NCI-H524 treated with DMSO at 0.1 percent for 48 hours (cell line): ENCODE measurements at places on chromosomes 11 and 22.

- peak; percentile 33 for DNase-seq
Measured at GRCh38 chr11:77127920-77128691, at the start of gene MYO7A. Gene MYO7A (plus strand): TSS chr11:77128246. CDS start chr11:77130635, 2,389 bp downstream.

- DNase-seq: no peak
Measured at GRCh38 chr11:118161786-118162185, 9.2 kb upstream of the SCN4B start.

GRCh38 chr11:122690801-122691548, 35.5 kb downstream of the UBASH3B start:
- DNase-seq: no peak

GRCh38 chr22:32824531-32825312, 23.2 kb downstream of the TIMP3 start:
- no peak for DNase-seq

DNA sequence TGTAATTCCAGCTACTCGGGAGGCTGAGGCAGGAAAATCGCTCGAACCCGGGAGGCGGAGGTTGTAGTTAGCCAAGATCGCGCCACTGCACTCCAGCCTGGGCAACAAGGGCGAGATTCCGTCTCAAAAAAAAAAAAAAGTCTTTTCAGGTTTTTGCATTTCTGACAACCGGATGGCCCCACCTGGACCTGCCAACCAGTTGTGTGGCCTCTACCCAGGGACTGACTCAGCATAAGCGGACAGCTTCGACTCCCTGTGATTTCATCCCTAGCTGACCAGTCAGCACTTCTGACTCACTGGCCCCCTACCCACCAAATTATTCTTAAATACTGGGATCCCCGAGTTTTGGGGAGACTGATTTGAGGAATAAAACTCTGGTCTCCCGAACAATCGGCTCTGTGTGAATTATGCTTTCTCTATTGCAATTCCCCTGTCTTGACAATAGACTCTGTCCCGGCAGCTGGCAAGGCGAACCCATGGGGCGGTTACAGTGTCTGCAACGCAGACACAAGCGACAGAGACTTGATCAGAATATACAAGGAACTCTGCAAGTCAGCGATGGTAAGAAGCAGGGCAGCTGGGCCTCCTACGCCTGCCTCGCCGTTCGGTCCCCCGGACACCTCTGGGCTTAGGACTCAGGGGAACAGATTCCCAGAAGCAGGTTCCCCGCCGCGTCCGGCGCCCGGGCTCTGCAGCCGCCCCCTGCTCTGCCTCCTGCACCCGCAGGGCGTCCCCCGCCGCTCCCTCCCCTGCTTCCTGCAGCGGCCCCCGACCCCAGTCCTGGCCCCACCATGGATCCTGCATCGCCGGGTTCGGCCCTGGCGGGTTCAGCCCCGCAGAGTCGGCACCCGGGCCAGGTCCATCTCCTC, 741 bp upstream of the TALDO1 start:
- no peak for DNase-seq

DNA sequence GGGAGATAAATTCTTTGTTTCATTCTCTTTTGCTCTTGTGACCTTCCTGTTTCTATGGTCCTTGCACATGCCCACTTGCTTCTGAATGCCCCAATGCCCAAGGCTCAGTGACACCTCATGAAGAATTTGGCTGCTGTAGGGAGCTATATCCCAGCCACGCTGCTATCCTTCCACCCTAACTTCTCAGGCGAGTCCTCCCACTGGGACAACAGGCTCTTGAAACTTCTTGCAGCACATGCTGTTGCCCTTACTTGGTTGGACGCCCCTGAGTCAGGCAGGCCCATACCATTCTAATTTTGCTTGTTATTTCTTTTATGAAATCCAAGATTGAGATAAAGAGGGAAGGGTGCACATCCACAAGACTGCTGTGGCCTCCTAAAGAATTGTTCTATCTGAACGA, 57.6 kb upstream of the BLID start:
- DNase-seq: no peak

DNA sequence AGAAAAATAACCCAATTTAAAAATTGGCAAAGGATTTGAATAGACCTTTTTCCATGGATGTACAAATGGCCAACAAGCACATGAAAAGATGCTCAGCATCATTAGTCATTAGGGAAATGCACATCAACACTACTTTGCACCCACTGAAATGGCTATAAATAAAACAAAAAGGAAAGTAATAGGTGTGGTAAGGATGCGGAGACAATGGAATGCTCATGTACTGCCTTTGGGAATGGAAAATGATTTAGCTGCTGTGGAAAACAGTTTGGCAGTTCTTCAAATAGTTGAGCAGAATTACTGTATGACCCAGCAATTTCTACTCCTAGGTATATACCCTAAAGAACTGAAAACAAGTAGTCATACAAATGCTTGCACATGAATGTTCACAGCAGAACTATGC, 37.4 kb downstream of the LARGE2 start:
- no peak for DNase-seq

- peak; percentile 13 for DNase-seq
Measured at GRCh38 chr11:110565357-110566336, 135.9 kb downstream of the FDX1 start.

DNA sequence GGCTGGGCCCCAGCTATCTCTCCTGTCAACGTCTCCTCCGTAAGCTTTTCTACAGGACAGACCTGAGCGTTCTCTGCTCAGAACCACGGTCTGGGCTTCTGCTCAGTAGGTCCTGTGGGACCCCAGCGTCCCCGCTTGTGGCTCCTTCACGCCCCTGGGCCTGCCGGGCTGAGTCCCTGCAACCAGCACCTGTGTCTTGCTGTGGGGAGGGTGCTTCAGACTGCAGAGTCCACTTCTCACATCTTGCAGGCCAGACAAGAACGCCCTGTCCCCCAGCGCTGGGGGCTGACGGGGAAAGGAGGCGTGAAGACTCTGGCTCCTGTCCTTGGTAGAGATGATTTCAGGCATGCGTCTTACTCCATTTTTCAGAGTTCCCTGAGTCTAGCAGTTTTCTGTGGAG, 1480.8 kb downstream of the BRD1 start:
- DNase-seq: no peak

DNA sequence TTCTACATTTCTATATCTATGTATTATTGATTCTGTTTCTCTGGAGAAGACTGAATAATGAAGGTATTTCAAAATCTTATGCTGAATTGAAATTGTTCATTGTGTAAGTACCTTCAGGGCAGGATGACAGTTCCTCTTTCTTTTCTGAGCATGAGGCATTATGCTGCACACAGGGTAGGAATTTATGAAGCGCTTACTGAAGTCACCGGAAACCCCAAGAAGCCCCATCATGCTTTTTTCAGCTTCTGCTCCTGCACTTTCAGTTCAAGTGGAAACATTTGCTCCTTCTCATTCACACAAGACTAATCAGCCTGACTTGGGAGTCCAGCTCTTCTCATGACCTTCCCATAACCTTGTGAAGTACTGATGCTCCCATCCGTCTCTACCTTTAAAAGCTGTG, 314.7 kb upstream of the SORL1-AS1 start:
- no peak for DNase-seq

DNA sequence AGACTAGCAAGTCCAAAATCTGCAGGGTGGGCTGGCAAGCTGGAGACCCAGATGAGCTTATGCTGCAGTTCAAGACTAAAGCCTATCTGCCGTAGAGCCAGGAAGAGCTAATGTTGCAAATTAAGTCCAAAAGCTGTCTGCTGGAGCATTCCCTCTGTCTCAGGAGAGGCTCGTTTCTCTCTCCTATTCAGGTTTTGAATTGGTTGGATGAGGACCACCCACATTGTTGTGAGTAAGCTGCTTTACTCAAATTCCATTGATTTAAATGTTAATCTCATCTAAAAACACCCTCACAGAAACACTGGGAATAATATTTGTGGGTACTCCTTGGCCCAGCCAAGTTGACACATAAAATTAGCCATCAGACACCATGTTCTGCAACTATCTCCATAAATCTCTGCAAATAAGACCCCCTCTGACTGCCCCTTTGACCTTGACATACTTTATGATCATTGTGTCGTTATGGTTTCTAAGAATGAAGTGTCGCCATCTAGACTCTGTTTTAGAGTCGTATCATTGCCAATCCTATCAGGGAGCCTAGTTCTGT, 16.8 kb upstream of the CUL5 start:
- DNase-seq: no peak

DNA sequence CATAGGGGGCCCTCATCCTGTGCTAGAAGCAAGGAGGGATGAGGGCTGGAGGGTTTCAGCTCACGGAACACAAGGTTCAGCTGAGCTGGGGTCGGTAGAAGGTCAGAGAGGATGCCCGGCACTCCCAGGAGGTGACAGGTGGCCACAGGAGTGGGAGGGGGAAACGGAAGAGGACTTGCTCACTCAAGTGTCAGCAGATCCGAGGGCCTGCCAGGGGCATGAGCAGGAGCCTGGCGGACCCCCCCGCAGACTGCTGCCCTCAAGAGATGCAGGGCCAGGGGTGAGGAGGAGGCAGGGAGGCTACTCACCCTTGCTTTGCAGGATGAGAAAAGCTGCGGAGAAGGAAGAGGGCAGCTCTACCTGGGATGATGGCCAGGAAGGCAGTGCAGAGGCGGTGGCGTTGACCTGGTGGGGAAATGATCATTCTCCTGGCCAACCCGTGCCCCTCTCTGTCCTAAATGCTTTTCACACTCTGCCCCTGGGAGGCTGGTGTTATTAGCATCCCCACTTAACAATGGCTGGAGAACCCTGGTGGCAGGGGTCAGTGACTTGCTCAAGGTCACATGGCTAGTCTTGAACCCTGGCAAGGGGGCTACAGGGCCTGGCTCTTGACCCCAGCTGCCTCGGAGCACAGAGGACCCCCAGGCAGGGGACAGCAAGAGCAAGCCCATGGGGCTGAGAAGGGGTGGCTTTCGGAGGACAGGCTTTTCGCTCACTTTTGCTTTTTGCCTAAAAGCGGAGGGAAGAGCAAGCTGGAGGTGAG, 30.1 kb upstream of the CSNK1E start:
- DNase-seq: peak; percentile 24

- DNase-seq: no peak
Measured at GRCh38 chr11:69981119-69981784, 96.9 kb upstream of the ANO1 start.

- DNase-seq: no peak
Measured at GRCh38 chr11:108160970-108161566, 39.7 kb downstream of the ACAT1 start.

- DNase-seq: no peak
Measured at GRCh38 chr11:58771458-58771855, 39.7 kb upstream of the GLYAT start.

DNA sequence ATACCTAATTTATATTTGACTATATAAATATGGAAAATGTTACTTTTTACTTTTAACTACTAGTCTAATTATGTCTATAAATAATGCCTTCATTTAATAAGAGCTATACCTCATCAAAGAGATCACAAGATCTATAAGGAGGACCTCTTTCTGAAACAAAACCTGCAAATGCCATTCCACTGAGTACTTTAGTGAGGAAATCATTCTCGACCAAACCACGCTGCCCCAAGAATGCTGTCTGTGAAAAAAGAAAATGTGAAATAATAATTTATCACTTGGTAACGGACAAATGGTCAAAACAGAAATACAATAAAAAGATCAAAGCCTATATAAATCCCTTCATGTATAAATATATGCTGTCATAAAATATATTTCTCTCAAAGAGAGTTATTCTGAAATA, 301.7 kb downstream of the SBF2 start:
- DNase-seq: no peak

DNA sequence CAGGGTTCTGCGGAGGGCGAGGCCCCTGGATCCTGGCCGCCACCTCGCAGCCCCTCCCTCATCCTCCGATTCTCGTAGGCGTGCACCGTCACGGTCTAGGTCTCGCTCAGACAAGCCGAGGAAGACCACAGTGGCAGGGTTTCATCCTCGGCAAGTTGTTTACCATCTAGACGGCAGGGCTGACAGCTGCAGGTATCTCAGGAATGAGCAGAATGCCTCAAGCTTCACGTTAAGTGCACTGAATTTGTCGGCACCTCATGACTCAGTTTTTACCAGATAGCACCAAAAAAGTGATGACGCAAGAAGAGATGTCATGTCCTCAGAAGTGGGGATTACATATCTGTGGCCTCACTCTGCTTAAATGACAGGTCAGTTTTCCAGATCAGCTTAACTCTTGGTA, 35.1 kb downstream of the WT1 start:
- no peak for DNase-seq

GRCh38 chr11:44608991-44609782, 43.7 kb downstream of the CD82 start:
- no peak for DNase-seq

- no peak for DNase-seq
Measured at GRCh38 chr11:64093233-64094039, 57.7 kb downstream of the FLRT1 start.

GRCh38 chr11:122789907-122790306, 48.4 kb upstream of the CRTAM start:
- no peak for DNase-seq

DNA sequence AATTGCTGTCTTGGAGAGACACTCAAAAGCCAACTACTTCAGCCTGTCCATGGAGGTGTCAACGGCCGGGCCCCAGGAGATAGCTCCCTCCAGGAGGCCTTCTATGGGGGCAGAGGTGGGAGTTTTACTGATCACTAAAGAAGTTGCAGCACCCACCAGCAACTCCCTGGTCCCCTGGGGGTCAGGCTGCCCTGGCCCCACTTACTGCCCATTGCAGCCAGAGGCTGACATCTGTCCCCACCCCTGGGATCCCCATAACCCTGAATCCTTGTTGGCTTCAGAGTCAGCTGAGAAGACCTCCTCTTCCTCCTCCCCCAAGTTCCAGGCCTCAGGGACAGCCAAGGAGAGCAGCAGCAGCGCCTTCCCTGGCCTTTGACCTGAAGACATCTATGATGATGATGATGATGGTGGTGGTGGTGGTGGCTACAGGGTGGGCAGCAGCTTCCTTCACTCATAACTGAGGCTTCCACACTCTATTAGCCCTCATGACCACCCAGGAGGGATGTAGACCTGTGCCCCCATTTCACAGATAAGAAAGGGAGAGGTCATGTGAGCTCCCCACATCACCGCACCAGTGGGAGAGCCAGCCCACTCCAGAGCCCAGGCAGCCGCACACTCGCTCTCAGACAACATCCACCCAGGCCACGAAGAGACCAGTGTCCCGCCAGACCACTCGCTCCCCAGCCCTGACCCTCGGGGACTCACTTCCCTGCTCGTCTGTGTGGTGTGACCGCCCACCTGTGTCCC, 43.8 kb upstream of the FGF3 start:
- no peak for DNase-seq
